Aortic smooth muscle cell (primary cell): ENCODE measurements at places on chromosomes 5 and 9. TPM values are rescaled to one million over a fixed set of nuclear protein-coding genes. Genes with fewer than 3 reads are reported as not detected.

LRRC8A gene
- total RNA-seq: 64.7 and 65.5 TPM in 2 replicates

EDIL3 gene
- total RNA-seq: 467 and 512 TPM in 2 replicates

NNT gene
- 88.8 and 114 TPM in 2 replicates for total RNA-seq

RASGEF1C gene
- not detected in 2 replicates for total RNA-seq

CDK7 gene
- 40.3 and 48.7 TPM in 2 replicates for total RNA-seq
